Kidney capillary endothelial cell (primary cell): ENCODE measurements at places on chromosomes 1 and 21.

GRCh38 chr21:35585878-35586277, 474.4 kb downstream of the SETD4 start:
- DNase-seq = no peak

GRCh38 chr21:46025113-46025770, 43.7 kb downstream of the COL6A1 start:
- no peak for DNase-seq

GRCh38 chr1:65590279-65590678, 169.8 kb downstream of the LEPR start:
- DNase-seq = no peak

GRCh38 chr1:68093737-68094136, 43.3 kb upstream of the DIRAS3 start:
- no peak for DNase-seq

DNA sequence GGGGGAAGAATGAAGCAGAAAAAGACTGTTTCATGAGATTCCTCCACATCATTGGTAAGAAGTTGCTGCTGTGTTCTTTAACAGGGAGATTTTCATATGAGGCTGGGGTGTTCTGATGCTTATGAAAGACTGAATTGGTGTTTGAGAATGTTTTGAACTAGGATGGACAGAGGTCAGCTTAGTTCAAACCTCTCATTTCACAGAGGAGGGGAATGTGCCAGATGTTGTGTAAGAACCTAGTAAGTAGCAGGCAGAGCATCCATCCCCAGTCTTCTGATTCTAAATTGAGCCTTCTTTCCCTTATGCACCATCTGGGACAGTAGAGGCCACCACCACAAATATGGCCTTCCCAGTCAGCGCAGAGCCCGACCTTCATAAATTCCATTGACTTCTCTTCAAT, 43.7 kb downstream of the SAMD13 start:
- no peak for DNase-seq

DNA sequence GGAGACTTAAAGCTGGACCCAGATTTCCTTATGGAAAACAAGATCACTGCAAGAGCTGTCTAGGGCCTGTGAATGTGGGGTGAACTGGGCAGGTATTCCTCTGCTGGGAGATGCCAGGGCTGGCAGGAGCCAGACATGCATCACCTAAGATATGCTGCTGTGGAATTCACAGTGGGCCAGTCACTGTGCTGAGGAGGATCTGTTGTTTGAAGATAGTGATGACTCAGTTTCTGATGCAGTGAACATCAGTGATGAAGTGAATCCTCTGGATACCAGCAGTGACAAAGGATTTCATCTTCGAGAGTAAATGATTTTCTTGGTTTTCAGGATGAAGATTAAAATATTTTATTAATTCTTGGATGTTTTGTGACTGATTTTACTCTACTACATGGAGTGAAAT, 29.9 kb upstream of the CAMSAP2 start:
- DNase-seq = no peak

- DNase-seq = no peak
These were observed 1535.7 kb downstream of the BRINP3 start for GRCh38 chr1:188941986-188942385.

DNA sequence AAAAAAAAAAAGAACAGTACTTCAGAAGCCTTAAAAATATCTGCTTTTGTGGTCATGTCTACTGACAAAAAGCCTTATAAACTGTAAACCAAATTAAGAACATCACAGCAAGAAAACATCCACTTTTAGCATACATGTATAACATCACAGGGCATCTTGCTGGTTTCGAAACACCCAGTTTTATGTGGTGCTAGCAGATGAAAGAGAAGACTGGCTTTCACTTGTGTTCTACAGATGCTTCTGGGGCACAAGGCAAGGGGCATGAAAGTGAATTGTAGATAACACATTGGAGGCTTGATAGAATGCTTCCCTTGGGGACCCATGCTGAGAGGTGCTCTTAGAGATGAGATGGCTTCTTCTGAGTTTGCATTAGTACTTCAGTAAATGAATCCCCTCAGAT, 543.7 kb upstream of the PKN2 start:
- DNase-seq = no peak

GRCh38 chr1:207049974-207050391, 1.0 kb downstream of the YOD1 start:
- peak; percentile 58 for DNase-seq

DNA sequence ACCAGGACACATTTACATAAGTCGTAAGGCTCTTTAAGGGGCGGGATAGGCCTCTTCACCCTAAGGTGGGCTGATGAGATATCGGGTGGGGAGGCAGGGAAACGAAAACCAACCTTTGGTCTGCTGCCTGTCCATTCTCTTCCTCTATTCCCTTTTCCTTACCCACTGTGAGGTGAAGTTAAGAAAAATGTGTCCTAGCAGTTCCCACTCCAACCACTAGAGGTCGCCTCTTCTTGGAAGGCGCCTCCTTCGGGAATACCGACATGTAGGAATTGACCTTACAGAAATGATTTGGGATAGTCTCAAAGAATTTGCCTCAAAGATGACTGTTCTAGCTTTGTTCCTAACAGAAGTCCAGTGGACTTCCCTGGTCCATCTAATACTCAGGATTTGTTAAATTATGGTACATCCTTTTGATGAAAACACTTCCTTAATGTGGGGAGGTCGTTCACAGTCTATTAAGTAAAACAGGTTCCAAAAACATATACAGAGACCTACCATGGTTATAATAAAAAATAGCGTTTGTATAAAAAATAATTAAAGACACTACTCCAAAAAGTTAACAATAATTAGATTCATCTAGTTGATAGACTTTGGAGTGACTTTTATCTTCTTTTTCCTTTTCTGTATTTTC, 14.1 kb downstream of the AZIN2 start:
- peak; percentile 56 for DNase-seq

GRCh38 chr1:121483234-121483633, 298.5 kb downstream of the SRGAP2C start:
- no peak for DNase-seq

DNA sequence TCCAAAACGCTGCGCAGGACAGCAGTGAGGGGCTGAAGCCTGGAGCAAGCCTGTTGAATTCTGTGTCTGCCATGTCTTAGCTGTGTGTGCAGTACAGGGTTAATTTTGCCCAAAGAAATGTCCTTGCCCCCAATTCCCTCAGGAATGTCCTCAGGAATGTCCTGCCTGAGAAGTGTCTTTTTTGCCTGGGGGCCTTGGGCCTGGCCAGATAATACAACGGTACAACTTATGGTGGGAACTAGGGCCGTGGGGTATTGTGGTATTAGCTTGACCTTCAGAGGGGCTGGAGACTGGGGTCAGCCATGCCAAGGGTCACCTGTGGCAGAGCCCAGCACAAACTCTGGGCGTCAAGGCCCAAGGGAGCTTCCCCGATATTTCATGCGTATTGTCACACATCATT, 107.7 kb downstream of the AJAP1 start:
- DNase-seq = no peak

DNA sequence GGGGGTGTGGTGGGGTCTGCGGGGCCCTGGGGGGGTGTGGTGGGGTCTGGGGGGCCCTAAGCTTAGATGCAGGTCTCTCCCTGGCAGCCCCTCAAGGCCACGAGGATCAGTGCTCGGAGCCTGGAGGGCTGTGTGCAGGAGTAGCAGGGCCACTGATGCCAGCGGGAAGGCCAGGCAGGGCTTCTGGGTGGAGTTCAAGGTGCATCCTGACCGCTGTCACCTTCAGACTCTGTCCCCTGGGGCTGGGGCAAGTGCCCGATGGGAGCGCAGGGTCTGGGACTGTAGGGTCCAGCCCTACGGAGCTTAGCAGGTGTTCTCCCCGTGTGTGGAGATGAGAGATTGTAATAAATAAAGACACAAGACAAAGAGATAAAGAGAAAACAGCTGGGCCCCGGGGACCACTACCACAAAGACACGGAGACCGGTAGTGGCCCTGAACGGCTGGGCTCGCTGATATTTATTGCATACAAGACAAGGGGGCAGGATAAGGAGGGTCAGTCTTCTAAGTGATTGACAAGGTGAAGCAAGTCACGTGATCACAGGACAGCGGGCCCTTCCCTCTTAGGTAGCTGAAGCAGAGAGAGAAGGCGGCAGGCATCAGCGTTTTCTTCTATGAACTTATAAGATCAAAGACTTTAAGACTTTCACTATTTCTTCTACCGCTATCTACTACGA, 8.7 kb downstream of the RNF223 start:
- DNase-seq = no peak

DNA sequence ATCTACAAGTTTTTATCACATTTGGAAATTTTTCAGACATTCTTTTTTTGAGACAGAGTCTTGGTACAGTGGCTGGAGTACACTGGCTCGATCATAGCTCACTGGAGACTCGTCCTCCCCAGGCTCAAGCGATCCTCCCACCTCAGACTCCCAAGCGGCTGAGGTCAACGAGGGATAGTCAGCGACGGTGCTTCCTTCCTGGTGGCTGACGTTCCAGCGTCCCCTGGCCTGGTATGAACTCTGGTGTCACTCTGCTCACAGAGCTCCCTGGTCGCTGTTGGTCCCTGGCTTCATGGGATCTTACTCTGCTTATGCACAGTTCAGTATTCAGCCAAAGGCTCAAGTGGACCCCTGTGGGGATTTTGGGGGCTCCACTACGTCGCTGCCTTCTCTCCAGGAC, 3.5 kb upstream of the ARHGEF16 start:
- no peak for DNase-seq

DNA sequence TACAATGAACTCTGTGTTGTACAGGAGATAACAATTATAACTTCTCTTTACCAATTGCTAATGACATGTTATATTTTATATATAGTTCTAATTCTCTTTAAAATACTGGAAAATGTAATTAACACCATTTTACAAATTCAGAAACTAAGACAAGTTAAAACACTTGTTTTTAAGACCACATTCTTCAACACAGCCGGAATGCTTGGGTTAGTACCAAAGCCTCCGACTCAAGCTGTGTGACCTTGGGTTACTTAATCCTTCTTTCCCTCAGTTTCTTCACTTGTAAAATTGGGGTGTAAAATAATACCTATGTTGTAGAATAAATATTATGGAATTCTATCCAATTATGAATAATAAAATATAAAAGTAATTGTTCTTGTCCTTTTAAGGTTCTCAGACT, 378.7 kb downstream of the USH2A start:
- no peak for DNase-seq

DNA sequence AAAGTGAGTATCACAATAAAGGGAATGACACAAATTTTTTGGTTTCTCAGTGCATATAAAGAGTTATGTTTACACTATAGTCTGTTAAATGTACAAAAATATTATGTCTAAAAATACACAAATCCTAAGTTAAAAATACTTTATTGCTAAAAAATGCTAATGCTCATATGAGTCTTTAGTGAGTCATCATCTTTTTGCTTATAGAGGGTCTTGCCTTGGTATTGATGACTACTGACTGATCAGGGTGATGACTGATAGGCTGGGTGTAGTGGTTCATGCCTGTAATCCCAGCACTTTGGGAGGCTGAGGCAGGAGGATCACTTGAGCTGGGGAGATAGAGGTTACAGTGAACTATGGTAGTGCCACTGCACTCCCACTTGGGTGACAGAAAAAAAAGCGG, 12.9 kb upstream of the NUF2 start:
- DNase-seq = no peak

- DNase-seq = no peak
These were observed 518.2 kb downstream of the ADGRL2 start for GRCh38 chr1:82318921-82319320.

DNA sequence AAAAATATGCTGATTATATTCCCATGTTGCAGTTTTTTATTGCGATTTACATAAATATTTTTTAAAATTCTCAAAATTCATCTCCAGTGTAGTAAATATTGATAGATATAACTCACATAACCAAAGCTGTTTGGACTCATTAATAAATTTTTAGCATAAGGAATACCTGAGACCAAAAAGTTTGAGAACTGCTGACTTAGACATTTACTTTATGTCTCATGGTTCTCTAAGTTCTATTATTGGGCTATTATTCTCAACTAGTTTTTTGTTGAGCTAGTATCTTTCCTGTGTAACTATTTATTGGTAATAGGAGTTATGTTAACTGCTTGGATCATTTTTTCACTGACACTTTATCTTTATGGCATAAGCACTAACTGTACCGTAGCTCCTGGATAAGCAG, 1069.6 kb downstream of the ADGRL2 start:
- DNase-seq = no peak

DNA sequence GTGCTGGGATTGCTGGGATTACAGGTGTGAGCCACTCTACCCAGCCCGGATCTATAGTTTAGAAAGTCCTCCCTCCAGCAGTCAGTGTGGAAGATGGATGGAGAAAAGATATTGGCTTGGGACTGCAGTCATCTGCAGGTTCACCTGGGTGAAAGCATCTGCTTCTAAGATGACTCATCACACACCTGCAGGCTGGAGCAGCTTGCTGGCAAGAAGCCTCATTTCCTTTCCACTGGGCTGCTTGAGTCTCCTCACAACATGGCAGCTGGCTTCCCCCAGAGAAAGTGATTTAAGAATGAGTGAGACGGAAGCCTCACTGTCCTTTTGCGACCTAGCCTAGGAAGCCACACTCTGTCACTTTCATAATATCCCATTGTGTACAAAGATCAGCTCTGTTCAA, 50.0 kb downstream of the FOXO6 start:
- no peak for DNase-seq

DNA sequence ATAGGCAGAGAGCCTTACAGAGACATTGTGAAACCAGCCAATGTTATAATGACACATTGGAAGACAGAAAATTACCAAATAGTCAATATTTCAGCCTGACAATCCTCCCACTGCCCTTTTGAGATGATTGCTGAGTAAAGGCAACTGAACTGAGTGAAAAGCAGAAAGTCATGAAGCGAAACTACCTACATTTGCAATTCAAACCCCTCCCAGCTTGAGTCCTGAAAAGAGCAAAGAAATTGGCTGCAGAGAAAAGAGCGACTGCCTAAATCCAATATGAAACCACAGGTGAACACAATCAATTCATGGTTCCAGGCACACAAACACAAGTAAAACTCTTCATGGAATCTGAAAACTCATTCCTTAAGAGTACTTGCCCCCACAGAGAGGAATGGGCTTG, 143.4 kb upstream of the CHRM3 start:
- no peak for DNase-seq

- no peak for DNase-seq
These were observed 26.1 kb downstream of the CR1L start for GRCh38 chr1:207670997-207671396.

GRCh38 chr1:24963099-24963872, 33.2 kb upstream of the RUNX3 start:
- no peak for DNase-seq

- DNase-seq = no peak
These were observed 382.1 kb upstream of the B3GALT2 start for GRCh38 chr1:193568512-193568911.

GRCh38 chr1:204373911-204374310, 14.2 kb upstream of the PLEKHA6 start:
- DNase-seq = no peak

GRCh38 chr21:35533893-35534292, 484.8 kb upstream of the RUNX1 start:
- DNase-seq = no peak

DNA sequence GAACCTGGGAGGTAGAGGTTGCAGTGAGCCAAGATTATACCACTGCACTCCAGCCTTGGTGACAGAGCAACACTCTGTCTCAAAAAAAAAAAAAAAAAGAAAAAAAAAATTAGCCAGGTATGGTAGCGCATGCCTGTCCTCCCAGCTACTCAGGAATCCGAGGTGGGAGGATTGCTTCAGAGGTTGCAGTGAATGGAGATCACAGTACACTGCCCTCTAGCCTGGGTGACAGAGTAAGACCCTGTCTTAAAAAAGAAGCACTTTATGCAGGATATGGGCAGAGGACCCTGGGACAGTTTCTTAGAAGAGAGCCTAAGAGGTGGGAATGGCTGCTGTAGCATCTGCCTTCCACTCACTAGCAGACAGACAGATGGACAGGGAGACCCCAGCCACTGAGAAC, 23.0 kb downstream of the IQGAP3 start:
- DNase-seq = no peak
